ENCODE measurements at places on chromosomes 1 and 21.

GRCh38 chr1:235051521-235051920, 77.1 kb downstream of the TOMM20 start:
- no peak for DNase-seq

DNA sequence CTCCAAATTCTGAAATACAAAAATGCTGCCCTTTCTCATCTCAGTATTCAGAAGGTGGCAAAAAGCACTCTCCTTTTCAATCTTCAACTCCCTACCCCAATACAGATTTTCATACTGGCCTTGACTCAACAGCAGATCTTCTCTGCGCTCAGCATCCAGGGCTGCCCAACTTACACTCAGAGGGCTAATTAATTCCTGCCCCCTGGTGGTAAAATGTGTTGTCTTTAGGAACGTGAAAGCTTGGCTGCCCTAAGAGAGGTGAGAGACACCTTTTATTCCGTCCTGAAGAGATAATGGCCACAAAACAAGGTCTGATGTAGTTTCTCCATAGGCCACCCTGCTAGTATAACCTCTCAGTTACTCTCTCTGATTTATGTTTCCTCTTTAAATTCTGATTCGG, 25.0 kb downstream of the KRTAP24-1 start:
- DNase-seq, result peak; percentile 49

DNA sequence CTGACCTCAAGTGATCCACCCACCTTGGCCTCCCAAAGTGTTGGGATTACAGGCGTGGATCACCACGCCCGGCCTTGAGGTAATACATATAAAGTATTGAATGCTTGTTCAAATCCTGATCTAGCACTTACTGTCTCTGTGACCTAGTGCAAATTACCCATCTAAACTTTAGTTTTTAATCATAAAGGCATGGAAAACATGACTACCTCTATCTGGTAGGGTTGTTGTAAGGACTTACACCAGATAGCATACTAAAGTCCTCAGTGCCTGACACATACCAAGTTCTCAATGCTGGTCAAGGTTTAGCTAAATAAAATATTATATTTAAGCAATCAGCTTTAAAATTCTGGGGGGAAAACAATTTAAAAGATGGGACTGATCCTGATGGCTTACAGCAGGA, 38.3 kb downstream of the RAB3GAP2 start:
- no peak for DNase-seq

DNA sequence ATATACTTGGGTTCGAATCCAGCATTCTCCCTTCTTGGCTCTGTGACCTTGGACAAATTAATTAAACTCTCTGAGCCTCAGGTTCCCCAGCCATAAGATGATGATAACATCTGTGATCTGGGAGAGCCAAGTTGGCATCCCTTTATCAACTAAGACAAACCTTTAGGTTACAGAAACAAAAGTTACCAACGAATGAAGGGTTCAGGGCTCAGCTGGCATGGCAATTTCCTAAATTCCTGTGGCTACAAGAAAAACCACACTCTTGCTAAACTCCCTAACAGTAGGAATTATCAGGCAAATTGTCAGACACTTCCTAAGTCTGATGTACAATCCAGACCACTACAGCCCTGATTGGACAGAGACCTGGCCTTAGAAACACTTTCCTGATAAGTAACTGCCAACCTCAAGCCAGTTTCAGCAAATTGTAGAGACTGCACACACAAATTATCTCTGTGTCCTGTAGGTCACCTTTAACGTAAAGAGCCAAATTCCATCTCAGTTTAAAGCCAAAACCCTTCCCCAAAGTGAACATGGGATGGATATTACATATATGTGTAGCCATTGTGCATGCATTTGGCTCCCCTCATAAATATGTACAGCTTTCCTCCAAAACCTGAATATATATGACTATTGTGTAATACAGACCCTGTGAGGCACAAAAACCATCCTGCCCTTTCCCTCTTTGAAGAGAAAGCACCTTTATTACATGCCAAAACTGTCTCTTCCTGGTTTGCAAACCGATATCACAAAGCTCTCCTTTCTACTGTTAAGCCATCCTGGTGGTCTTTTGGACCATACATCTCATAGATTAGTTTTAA, 39.5 kb upstream of the EDARADD start:
- DNase-seq, result peak; percentile 54

- DNase-seq, result no peak
Measured at GRCh38 chr1:224767676-224768075, 151.6 kb downstream of the CNIH3 start.

DNA sequence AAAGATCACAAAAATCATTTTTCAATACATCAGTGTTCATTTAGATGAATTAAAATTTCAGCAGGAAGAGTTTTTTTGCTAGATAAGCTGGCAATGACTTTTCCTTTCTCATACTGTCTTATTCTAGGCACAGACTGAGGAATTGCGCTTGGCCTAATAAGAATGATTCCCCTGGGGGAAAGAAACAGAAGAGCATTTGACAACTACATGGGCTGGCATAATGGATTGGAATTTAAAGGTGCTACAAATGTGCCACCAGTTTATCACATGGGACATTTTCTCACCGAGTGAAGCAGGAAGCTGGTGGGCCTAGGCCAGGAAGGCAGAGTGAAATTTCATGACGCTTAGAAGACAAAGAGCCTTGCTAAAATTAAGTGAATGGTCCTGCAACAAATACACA, 39.3 kb downstream of the CDKN2C start:
- no peak for DNase-seq

DNA sequence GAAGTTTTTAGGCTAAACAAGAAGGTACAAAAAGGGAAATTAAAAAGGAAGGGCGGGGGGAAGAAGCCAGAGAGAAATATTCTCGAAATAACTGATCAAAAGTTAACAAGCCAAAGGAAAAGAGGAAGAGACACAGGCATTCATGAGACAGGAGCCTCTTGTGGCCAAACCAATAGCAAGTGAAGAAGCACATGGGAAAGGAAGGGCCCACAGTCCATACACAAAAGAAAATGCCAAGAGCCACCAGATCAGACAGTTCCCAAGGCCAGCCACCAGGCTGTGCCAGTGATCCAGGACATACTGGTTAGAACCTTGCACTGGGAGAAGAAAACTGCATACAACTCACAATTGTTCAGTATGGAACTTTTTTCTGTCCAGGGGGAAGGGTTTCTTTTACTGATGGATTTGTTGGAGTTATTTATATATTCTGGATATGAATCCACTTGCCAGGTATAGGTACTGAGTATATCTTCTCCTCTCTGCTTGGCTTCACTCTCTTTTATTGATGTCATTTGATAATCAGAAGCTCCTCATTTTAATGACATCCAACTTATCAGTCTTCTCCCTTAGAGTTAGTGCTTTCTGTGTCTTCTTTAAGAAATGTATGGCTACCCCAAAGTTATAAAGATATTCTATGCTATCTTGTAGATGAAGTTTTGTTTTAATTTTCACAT, 76.8 kb downstream of the CD46 start:
- DNase-seq, result peak; percentile 94

GRCh38 chr1:38138498-38139233, 92.1 kb upstream of the POU3F1 start:
- DNase-seq, result peak; percentile 88

DNA sequence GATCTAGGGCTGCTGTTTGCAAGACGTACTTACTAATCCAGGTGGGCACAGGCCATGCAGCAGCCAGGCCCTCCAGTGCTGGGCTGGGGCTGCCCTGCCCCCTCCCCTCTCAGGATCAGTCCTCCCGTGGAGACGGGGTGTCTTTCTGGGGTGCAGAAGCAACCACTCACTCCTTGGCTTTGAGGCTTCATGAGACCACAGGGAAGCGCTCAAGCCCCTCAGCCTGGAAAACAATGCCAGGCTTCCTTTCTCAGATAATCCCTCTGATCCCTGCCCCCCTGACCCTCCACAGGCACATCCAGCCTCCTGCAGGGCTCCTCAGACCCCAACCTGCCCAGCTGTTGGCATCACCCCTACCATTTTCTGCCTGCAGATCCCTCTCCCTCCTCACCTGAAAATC, 13.9 kb upstream of the C2CD2 start:
- DNase-seq, result no peak

- DNase-seq, result no peak
Measured at GRCh38 chr1:2466958-2467554, 9.0 kb upstream of the PLCH2 start.

DNA sequence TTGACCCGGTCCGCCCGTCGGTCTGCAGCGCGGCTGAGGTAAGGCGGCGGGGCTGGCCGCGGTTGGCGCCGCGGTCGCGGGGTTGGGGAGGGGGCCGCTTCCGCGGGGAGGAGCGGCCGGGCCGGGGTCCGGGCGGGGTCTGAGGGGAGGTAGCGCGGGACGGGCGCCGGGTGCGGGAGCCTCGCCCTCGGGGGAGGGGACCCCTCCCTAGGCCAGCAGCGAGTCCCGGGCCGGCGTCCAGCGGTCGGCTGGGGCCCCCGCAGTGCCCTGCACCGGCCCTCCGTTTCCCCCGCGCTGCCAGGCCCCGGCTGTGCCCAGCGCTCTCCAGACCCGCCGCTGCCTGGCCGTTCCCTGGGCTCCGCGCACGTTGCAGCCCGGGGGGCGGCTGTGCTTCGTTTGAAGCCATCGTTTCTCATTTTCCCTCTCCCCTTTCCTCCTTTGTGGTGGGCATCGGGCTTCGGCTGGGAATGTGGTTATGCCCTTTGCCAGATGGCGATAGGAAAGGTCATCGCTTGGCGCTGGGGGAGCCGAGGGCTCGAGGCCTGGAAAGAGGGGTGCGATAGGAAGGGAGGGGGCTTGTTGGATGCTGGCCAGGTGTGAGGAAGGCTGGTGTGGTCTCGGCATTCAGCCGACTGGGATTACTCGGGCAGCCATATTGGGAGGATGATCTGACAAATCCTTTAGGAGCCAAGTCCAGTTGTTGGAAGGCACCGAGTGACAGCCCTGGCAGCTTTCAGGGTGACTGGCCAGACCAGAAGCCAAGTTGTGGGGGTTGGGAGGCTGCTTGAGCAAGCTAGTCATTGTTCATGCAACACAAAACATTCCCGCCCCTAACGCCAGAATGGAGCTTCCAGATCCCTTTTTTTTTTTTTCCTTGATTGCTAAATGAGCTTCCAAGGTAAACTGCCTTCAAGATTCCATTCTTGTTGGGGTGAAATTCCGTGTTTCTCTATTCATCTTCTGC, 753 bp downstream of the KIF1B start:
- DNase-seq, result peak; percentile 89

DNA sequence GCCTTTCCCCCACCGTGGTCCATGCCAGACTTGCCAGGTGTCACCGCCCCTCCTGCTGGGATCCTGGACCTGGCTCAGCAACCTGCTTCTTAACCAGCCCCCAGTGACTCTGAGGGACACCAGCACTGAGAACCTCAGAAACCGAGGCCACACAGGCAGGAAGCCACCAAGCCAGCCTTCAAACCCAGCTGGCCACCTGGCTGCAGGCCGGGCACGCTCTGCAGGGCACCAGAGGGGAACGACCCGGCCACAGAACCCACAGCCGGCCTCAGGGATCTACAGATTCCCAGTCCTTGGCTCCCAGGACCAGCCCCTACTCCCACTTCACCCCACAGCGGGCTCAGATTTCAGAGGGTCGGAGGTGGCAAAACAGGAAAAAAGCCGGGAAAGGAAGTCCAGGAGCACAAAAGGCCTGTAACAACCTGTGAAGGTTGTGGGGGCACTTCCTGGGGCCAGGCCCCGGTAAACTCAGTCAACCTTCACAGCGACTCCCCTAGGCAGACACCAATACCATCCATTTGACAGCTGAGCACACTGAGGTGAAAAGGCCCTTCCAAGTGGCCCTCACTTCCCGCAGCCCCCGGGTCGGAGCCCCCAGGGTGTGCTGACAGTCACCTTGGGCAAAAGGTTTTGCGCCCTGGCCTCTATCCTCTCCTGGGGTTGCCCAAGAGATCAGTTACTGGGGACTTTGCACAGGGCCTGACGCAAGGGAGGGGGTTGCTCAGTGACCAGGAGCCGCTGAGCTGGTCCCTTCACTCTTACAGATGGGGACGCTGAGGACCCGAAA, 14.1 kb downstream of the RUNX3 start:
- no peak for DNase-seq

DNA sequence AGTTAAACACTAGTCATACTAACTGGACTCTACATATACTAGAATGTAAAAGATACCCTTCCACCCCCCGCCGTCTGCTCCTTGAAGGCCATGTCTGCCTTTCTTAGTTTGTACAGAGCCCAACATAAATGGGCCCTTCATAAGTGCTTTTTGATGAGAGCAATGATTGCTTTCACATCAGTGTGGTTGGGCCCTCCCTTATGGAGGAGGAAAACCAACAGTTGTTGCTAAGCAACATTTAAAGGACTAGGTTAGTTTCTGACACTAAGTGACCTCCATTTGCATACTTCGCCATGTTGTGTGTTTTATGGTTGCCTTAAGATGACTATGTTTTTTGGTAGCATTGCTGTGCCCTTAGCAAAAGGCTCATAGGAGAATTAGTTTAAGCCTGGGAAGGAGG, 182.0 kb upstream of the SGIP1 start:
- DNase-seq, result no peak

DNA sequence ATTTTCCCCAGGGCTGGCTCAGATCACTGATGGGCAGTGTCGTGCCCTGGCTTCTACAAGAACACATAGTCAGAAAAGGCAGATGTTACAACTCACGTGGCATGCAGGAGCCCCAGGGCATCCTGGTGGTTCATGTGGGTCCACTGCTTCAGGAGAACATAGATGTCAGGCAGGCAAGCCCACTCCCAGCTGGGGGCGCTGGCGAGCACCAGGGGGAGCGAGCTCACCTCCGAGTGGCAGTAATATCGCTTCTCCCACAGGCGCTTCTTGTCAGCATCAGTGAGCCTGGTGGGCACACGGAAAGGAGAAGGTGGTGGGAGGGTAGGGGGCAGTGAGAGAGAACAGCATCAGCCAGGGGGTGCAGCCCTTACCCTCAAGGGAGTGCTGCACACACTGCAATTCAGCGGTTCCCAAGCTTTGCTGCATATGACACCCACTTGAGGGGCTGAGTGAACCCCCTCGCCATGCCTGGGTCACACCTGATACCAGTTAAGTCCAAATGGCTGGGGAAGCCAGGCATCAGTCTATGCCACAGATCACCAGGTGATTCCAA, 34.3 kb upstream of the PPP1R15B start:
- DNase-seq, result peak; percentile 13

- no peak for DNase-seq
Measured at GRCh38 chr1:206833106-206833680, 32.2 kb upstream of the IL20 start.

DNA sequence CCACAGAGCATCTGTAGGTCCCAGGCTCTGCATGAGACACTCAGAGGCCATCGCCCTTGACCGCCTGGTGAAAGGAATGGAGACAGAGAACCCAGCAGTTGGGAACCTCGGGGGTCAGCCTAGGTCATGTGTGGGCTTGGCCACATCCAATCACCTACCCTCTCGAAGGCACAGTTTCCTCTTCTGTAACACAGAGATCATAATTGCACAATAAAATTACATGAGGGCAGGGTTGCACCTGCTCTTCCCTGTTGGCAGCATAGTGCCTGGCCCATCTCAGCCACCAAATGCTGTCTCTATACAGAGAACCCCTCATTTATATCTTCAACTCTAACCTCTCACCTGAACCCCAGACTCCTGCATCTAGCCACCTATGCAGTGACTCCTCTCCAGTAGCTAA, 418.1 kb upstream of the VAMP3 start:
- DNase-seq, result no peak

GRCh38 chr21:37986751-37987399, 70.6 kb upstream of the KCNJ6 start:
- DNase-seq, result no peak

- no peak for DNase-seq
Measured at GRCh38 chr1:209427811-209428210, 155.7 kb upstream of the CAMK1G start.

Measured in brain microvascular endothelial cell (primary cell).